ENCODE measurements at places on chromosomes 7 and 10. TPM values are rescaled to one million over a fixed set of nuclear protein-coding genes. Genes with fewer than 3 reads are reported as not detected.

The TMEM176A gene
- not detected for total RNA-seq

The FAM237B gene
- not detected for total RNA-seq

The ANKRD30A gene
- not detected for total RNA-seq

The MSRB2 gene
- total RNA-seq, result 31.7 TPM

The SPAG6 gene
- total RNA-seq, result not detected

The PRKRIP1 gene
- total RNA-seq, result 34.6 TPM

The UBE3C gene
- total RNA-seq, result 77.6 TPM

The ZNF485 gene
- total RNA-seq, result 2.1 TPM

The ASAH2B gene
- 3.8 TPM for total RNA-seq

The IFIT1B gene
- not detected for total RNA-seq

The SFRP4 gene
- total RNA-seq, result not detected

The CC2D2B gene
- not detected for total RNA-seq

DNA sequence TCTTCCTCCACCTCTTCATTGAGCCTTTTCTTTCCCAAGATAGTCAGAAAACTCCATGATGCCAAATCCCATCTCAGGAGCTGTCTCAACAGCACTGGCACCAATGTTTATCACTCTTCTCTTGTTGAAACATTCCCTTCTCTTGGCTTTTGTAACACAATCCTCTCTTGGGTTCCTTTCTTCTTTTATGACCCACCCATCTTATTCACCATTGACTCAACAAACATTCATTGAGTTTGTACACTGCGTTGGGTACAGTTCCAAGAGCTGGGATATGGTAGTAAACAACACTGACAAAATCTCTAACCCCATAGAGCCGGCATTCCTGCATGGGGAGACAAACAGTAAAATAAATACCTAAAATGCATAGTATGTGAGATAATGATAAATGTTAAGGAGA lies 577.5 kb downstream of the INHBA start:
- H3K4me3 ChIP-seq, result no peak overlapping the region
- H3K27me3 ChIP-seq, result no peaks in the 10 kb centered on the region
- H3K36me3 ChIP-seq, result no peaks in the 10 kb centered on the region
- no peak for DNase-seq
- peaks cover 6% of the 10 kb centered on the region for H3K4me1 ChIP-seq

GRCh38 chr10:29950391-29950790 lies 109.0 kb downstream of the JCAD start:
- peak overlapping the region; percentile 91 for H3K27ac ChIP-seq
- H3K4me1 ChIP-seq, result peaks cover 59% of the 10 kb centered on the region
- DNase-seq, result no peak
- no peaks in the 10 kb centered on the region for H3K27me3 ChIP-seq
- no peaks in the 10 kb centered on the region for H3K36me3 ChIP-seq
- H3K4me3 ChIP-seq, result no peak overlapping the region

DNA sequence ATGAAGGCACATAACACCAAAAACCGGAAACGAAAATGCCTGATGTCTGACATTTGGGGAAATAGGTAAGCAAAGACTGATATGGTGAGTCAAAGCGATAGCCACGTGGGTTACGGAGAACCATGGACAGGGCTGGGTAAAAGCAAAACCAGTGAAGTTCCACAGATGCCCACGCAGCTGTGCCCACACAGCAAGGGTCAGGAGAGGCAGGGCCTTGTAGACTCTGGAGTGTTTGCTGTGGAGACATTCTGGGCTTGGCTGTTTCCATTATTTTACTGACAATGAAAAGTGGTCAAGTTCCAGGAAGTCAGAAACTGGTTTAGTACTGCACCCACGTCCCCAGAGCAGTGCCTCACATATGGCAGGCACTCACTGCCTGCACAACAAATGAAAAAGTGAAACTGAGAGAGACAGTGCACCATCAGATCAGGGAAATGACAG lies 148.7 kb downstream of the ZMYND11 start:
- H3K27me3 ChIP-seq, result peaks cover 84% of the 10 kb centered on the region
- H3K36me3 ChIP-seq, result no peaks in the 10 kb centered on the region
- no peaks in the 10 kb centered on the region for H3K4me1 ChIP-seq
- H3K27ac ChIP-seq, result no peak overlapping the region
- no peak for DNase-seq
- H3K4me3 ChIP-seq, result no peak overlapping the region

- peaks cover 22% of the 10 kb centered on the region for H3K4me1 ChIP-seq
- no peaks in the 10 kb centered on the region for H3K36me3 ChIP-seq
- no peak within 1 kb of the TSS for H3K27ac ChIP-seq
- peak within 1 kb of the TSS; percentile 59 for H3K4me3 ChIP-seq
Observed at GRCh38 chr7:191981-192649, at the start of gene FAM20C. FAM20C (plus strand) TSS chr7:192571; CDS start chr7:193200, 629 bp downstream.

DNA sequence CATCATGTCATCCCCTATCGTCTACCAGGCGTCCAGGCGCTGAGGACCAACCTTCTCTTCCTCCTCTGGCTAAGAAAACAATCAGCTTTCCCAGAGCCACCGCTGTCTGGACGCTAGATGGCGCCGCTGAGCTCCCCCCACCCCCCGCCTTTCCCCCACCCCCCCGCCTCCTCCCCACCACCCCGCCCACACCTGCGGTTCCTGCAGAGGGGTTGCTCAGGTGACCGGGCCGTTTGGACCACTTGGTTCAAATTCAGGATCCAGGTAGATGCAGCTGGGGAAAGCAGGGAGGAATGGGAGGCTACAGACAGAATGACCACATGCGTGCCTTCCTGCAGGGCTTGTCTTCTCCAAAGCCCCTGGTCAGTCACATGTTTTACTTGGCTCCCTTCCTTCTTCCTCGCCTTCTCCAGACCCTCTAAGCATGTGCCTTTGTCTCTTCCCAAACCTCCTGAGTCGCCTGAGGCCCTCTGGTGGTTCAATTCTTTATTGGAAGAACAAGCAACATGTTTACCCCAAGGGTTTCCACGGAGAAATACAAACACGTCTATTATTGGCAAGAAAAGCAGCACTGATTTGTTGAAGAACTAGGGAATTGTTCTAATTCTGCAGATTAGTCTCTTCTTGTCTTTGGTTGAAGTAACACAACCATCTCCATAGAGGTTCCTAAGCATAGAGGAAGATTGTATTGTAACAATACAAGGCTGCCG lies 24.7 kb downstream of the AOC1 start:
- no peaks in the 10 kb centered on the region for H3K4me1 ChIP-seq
- no peak overlapping the region for H3K27ac ChIP-seq
- H3K4me3 ChIP-seq, result no peak overlapping the region

DNA sequence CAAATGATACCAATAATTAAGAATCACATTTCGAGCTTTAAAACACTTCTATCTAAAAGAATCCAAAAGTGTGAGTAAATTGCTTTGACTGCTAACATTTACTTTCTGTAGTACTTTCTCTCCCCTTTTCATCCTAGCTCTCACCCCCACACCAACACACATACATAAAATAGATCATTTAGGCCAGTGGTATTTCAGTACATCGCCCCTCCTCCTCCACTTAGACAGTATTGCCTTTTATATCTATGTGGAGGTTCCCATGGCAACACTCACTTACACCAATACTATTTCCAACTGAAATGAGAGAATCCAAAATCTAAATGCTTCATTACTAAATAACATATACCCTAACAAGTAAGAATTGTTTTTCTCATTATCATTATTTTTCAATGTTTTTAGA lies 58.9 kb downstream of the HIBADH start:
- peaks cover 6% of the 10 kb centered on the region for H3K36me3 ChIP-seq
- DNase-seq, result no peak

DNA sequence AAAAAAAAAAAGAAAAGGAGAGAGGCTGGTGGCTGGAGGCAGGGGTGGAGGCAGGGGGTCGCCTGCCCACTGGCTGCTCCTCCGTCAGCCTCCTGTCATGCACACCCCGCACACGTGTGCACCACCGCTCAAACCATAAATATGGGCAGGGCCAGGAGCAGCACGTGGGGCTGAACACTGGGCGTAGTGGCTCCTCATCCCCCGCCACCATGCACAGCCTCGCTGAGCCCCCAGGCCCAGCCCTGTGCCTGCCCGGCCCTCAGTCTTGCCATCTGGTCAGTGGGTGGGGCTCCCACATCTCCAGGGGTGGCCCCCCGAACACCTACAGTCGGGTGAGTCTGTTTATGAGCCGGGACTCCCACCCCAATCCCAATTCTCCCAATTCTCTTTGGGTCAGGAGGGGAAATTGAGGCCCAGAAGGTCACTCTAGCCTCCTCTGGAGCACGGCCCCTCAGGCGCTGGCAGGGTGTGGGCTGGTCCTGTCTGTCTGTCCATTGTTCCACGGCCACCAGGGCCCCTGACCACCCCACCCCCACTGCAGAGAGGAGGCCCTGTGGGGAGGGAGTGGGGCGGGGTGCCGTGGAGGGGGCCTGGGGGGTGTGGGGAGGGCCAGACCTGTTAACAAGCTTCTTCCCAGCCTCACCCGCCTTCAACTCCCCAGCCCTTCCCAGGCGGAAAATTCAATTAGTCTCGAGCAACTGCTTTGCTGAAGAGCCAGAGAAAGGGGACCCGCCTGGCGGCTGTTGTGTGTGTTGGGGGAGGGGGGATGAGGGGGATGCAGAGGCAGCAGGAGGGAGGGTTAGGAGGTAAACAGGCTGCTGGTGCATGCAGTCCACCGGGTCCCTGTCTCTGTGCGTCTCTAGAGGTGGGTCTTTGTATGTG lies 19.5 kb upstream of the GRIFIN start:
- H3K27me3 ChIP-seq, result peaks cover 31% of the 10 kb centered on the region
- no peak overlapping the region for H3K27ac ChIP-seq
- DNase-seq, result no peak
- no peak overlapping the region for H3K4me3 ChIP-seq
- peaks cover 12% of the 10 kb centered on the region for H3K4me1 ChIP-seq

DNA sequence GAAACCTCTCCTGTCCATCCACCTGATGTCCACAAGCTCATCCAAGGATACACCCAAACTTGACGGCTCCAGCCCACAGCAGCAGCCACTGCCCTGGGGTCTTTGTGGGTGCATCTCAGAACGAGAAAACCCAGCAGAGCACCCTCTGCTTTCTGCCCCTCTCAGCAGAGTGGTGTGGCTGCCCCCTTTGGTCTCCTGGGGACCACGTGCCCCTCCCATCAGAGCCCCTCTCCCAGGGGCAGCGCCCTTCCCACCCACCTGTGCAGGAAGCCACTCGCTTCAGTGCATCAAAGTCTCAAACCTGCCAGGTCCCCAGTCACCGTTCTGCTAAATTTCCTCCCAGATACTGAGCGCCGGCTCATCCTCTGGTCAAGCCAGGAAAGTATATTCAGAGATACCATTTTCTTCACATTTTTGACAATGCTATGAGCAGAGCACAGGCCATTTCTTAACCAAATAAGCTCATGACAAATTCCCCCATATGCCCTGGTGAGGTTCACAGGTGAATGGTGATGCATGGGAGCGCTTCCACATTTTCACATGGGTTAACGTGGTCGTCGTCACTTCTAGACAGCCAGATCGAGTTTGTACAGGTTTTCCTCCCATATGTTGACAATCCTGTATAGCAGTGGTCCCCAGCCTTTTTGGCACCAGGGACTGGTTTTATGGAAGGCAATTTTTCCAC lies 32.4 kb downstream of the CAMK2B start:
- no peak overlapping the region for H3K4me3 ChIP-seq
- H3K27ac ChIP-seq, result no peak overlapping the region
- H3K27me3 ChIP-seq, result peaks cover 68% of the 10 kb centered on the region
- no peak for DNase-seq
- H3K4me1 ChIP-seq, result no peaks in the 10 kb centered on the region

DNA sequence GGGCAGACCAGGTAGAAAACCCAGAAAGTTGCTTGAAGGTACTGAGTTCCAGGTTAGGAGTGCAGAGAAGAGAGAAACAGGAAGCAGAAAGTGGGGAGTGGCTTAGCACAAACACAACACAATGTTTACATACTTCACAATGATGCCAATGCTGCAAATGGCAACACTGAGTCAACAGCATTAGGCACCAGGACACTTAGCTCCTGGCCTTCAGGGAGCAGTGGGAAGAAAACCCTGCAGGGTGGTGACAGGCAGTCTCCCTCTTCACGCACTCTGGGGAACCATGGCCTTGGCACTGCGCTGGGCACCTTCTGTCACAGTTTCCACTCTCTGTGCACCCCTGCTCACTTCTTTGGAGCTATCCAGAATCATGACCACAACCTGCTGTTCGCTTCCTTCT lies 7.3 kb downstream of the ICA1 start:
- no peak overlapping the region for H3K4me3 ChIP-seq
- H3K4me1 ChIP-seq, result no peaks in the 10 kb centered on the region
- peaks cover 3% of the 10 kb centered on the region for H3K36me3 ChIP-seq
- no peaks in the 10 kb centered on the region for H3K27me3 ChIP-seq

DNA sequence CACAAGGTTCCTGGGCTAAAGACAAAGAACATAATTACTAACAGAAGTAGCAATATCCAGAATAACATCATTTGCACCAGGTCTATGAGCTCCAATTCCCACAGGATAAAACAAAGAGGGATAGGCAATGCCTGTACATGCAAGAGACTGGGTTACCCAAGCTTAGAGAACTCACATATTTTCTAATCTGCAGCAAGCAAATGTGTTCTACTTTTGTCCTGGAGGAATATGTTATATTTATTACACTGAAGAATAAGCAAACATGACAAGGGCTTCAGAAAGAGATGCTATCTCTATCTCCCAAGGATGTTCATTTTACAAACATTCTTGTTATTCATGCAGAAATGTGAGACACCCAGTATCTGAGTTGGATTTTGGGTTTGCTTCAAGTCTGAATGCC lies 118.6 kb downstream of the MDFIC start:
- H3K4me3 ChIP-seq, result no peak overlapping the region
- H3K4me1 ChIP-seq, result 0 out of 2 replicates have a peak, but pooled peaks cover 14% of the 10 kb centered on the region
- DNase-seq, result no peak

DNA sequence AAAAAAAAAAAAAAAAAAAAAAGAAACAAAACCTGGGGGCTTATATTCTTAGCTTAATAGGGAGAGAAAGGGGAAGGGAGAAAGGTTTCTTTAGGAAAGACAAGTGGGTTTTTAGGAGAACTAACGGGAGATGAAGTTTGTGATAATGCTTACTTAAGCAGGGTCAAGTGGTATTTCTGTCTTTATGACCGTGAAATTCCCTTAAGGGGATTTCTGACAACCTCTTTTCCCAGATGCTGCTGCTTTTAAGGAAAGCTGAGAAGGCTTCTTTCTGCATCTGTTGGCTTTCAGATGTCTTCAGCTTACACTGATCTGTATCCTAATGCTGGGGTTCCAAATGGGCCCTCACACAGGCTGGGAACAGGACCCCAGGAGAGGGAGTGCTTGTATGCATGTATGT lies 42.6 kb downstream of the ADAMTS14 start:
- H3K4me3 ChIP-seq, result no peak overlapping the region
- H3K27ac ChIP-seq, result no peak overlapping the region
- DNase-seq, result no peak

- H3K36me3 ChIP-seq, result peaks cover 11% of the 10 kb centered on the region
- H3K27ac ChIP-seq, result peak overlapping the region; percentile 96
- no peaks in the 10 kb centered on the region for H3K27me3 ChIP-seq
- H3K4me1 ChIP-seq, result peaks cover 76% of the 10 kb centered on the region
- H3K4me3 ChIP-seq, result no peak overlapping the region
- DNase-seq, result peak; percentile 65
Observed at GRCh38 chr7:44637788-44638594, 31.6 kb downstream of the OGDH start.
